ENCODE measurements at places on chromosomes 6 and 20.
A peak's percentile ranks its signal among the peaks of the same experiment; 100 is the strongest.

DNA sequence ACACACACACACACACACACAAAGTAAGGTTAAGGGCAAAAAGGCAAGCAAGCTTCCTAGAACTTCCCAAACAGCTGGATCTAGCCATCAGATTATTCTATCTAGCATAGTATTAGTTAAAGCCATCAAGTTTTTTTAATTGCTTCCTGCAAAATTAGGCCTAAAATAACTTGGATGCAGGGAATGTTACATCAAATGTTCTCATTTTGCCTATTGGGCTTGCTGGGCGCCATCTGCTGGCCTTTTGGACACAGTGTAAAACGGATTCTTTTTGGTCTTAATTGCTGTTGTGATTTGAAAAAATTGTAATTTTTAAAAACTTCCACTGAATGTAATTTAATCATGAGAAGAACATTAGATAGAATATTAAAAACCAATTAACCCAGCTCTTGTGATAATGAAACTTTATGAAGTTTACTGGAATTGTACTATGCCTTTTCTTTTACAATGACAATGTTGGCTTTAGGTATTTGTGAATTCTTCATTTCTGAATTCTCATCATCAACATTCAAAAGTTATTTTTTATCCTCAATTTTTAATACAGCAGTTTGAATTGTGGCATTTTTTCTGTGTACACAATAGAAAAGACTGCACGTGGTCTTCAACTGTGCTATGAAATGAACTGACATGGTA lies 6.8 kb downstream of the MKKS start:
- peak; percentile 28 for DNase-seq

- DNase-seq = peak; percentile 62
Observed at GRCh38 chr6:36130667-36131510, 576 bp downstream of the MAPK13 start.

DNA sequence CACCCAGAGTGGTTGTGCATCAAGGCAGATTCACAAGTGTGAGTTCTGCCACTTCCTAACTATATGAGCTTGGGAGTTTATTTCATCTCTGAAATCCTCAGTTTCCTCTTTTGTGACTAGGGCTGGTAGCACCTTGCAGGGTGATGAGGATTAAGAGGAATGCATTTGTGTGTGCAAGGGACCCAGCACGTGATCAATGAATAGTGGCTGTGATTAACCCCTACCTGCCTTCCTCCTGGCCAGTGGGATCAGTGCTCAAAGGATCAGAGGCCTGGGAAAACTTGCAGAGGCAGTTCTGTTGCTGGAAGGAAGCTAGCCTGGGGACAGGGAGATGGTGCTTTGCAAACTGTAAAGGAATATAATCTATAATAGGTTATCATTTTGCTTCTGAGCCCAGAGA lies 7.3 kb downstream of the SDC4 start:
- no peak for DNase-seq

DNA sequence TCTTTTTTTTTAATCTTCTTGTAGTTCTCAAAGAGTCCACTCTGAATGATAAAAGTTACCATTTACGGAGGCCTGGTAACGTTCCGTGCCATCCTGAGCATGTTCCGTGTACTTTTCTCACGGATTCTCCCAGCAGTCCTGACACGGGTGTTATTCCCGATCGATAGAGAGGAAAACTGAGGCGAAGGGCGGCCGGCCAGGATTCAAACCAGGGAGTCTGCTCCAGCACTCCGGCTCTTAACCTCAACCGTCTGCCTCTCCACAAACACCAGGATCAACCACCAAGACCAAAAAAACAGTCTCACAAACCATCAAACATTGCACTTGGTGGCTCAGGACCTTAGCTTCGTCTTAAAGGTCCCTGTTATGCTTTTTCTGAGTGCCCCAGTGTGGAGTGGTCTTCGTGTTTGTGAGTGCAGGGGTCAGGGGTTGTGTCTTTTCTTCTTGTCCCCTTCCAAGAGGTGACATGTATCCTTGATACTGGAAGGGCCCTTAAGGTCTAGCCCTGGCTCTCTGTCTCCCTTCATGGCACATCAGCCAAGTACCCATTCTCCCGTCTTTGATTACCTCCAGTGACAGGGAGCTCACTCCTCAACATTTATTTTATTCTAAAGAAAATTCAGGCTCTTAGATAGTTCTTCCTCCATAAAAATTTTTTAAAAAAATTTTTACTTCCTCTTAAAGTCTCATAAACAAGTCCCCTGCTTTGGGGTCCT lies 35.1 kb downstream of the SRC start:
- DNase-seq = no peak

- DNase-seq = no peak
Observed at GRCh38 chr20:39289831-39290230, 327.7 kb downstream of the DHX35 start.

Data from CD4-positive, alpha-beta T cell treated with Interleukin-15 for 1 hour (primary cell).